LNCaP clone FGC (cell line): ENCODE measurements at places on chromosomes 1 and 21.

GRCh38 chr1:113210248-113210647 is 137.2 kb downstream of the LRIG2 start:
- DNase-seq: peak; percentile 35

DNA sequence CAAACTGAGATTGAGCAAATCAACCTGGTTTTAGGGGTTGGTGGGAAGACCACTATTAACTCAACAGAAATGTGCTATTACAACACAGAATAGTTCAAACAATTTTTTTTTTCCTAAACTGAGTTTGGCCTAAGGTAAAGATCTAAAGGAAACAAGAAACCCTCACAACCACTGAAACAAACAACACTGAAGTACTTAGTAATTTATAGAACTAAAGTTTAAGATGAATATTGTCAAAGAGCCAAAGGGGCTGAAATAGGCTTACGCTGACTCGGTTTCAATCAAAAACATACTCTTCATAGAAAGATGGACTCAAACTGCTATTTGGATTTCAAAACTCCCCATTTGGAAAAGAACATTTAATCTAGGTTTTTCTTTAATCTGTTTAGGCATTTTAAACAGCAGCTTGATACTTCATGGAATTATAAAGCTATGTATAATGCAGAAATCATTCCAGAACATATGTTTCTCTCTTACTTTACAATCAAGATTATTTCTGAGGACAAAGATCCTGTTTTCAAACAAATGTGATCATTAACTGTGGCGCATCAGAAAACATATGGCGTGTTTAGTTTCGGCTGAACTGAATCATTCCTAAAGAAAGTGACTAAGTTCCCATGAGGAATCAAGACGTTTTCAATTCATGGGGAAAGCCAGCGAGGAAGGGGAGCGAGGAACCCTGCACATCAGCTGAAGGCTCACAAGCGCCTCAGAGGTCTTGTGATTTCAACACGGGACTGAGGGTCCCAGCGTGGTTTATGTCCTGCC is 62.7 kb downstream of the SYT6 start:
- no peak for DNase-seq

DNA sequence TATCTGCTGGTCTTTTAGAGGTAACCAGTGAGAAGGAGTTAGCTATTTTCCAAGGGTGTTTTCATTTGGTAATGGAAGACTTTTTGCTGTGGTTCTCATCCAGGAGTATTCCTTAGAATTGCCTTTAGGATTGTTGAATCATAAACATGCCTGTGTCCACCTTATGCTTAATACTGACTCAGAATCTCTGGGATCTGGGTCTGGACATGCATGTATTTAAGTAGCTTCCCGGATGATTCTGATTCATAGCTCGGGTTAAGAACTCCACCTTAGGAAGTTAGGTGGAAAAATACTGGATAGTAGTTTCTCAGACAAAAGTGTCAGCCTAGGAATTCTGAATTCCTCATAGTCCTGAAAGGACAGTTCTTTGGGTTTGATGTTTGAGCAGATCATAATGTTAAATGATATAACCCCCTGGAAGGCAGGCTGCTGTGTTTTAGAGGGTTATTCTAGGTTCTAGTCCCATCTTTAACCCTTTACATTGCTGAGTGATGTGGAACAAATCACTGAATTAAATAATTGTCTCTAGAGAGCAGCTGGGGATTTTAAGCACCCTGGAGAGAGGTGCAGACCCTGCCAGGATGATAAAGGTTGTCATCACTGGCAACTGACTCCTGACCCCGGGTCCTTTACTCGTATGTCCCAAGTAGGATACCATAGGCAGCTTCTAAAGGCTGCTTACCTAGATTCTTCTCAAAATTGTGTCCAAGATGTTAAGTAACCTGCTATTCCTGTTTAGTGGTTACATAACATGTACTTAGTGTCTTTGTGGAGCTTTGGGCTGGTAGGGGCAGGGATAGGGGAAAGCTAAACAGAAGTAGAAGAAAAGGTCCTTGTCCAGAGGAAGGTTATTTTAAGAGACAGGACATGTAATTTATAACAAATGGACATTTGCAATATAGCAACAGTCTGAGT is 14.5 kb upstream of the C4BPB start:
- no peak for DNase-seq

DNA sequence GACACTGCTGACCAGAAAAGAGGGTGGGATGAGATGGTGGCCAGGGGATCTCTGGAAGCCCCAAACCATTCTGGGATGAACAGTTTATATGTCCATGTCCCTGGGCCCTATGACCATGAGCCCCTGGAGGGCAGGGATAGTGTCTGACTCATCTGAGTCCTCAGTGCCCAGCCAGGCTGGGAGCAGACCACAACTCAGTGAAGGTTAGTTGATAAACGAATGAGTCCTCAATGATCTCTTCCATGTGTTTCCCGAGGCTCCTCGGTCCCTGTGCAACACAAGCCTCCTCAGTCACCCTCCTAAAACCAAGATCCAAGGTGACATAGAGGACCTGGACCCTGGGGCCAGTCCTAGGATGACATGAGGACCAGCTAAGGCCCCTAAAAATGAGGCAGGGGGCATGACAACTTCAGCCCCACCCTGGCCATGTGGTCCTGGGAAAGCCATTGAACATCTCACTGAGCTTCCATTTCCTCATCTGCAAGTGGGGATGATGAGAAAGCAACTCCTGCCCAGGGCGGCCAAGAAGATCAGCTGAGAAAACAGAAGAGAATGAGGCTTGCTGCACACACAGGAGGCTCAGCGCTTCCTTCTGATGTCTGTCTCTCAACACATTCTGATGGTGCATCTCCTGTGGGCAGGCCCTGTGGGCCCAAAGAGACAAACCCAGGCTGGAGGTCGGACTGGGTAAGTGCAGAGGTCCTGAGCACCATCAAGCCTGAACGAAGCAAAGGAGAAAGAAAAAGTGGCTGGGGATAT is 86.3 kb downstream of the GLIS1 start:
- no peak for DNase-seq

GRCh38 chr1:112308716-112309115 is 87.3 kb upstream of the CTTNBP2NL start:
- no peak for DNase-seq

- DNase-seq: no peak
Observed at GRCh38 chr1:64845831-64846425, 101.1 kb downstream of the RAVER2 start.

DNA sequence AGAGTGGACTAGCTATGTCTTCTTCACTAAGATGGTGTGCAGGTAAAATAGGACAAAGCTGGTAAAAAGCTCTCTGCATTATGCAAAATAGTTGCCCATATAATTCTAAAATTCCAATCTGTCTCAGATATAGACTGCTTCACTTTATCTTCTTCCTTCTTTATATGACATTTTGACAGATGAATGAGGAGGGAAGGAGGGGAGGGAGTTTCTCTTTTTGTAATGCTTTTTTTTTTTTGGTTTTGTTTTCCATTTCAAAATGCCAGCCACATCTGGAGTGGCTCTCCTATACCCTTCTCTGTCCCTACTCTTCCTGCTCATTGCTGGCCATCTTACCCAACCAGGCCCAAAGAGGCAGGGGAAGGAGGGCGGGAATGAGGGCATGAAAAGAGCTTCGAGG is 24.2 kb upstream of the JUN start:
- no peak for DNase-seq

DNA sequence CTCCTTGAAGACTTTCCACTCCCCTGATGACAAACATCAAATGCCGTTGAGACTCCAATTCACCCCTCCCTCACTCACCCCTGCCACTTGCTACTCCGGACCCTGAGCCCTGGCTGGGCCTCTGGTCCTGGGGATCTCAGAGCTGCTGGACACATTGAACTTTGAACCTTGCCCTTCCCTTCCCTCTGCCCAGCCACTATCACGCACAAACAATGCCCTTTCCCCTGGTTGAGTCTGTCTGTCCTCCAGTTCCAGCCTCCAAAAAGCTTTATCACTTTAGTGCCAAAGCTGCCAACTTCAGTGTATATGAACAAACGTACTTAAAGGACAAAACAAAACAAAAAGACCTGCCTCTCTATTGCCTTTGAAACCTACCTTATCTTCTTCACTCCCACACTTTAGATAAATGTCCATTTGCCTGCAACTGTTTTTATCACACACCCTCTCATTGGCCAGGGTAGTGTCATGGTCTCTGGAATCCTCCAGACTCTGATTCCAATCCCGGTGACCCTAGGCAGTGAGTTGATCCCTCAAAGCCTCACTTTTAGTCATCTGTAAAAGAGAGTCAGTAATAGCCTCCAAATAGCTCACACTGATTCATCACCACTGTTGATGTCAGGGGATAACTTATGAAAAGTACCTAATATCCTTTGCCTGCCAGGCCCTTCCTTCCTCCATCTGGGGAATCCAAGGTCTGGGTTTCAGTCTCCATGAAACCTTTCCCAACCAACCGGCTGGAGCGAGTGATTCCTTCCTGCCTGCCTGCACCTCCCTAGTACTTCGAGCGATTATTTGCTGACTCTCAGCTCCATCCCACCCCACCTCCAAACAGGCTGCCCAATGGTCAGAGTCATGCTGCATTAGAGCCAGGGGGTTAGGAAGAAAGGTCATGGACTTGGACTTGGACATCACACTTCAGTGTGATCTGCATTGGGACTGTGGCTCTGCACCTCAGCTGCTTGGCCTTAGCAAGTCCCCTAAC is 15.9 kb upstream of the SPOCD1 start:
- no peak for DNase-seq

GRCh38 chr21:34928637-34929036 is 120.5 kb downstream of the RUNX1 start:
- DNase-seq: no peak

GRCh38 chr1:115056395-115056798 is 26.8 kb downstream of the TSHB start:
- no peak for DNase-seq

- no peak for DNase-seq
Observed at GRCh38 chr1:180186831-180187230, 32.2 kb downstream of the QSOX1 start.

GRCh38 chr1:198780376-198780775 is 141.5 kb downstream of the PTPRC start:
- no peak for DNase-seq

GRCh38 chr1:202873026-202873425 is 15.9 kb downstream of the RABIF start:
- no peak for DNase-seq

GRCh38 chr1:1125945-1126344 is 10.1 kb upstream of the C1orf159 start:
- no peak for DNase-seq

DNA sequence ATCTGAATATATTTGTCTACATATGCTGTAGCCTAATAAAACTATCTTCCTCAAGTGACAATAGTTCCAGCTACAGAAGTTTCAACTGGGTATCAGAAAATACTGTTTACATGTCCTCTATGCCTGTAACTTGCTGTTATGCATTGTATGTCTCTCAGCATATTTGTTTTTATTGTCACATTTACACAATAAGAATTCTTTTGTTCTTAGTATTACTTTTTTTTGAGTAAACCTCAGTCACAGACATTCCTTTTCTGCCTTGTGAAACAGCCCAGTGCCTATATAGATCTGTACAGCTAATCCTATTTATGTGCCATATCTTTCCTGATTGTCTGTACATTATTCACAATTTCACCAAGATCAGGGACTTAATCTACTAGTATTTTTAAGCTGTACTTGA is 565.2 kb downstream of the NEGR1 start:
- no peak for DNase-seq

DNA sequence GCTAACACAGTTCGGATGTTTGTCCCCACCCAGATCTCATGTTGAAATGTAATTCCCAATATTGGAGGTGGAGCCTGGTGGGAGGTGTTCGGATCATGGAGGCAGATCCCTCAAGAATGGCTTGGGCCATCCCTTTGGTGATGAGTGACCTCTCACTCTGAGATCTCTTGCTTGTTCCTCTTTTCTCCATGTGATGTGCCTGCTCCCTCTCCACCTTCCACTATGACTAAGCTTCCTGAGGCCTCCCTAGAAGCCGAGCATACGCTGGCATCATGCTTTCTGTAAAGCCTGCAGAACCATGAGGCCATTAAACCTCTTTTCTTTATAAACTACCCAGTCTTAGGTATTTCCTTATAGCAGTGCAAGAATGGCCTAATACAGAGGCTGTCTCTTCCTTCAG is 8.1 kb upstream of the PLA2G5 start:
- no peak for DNase-seq

DNA sequence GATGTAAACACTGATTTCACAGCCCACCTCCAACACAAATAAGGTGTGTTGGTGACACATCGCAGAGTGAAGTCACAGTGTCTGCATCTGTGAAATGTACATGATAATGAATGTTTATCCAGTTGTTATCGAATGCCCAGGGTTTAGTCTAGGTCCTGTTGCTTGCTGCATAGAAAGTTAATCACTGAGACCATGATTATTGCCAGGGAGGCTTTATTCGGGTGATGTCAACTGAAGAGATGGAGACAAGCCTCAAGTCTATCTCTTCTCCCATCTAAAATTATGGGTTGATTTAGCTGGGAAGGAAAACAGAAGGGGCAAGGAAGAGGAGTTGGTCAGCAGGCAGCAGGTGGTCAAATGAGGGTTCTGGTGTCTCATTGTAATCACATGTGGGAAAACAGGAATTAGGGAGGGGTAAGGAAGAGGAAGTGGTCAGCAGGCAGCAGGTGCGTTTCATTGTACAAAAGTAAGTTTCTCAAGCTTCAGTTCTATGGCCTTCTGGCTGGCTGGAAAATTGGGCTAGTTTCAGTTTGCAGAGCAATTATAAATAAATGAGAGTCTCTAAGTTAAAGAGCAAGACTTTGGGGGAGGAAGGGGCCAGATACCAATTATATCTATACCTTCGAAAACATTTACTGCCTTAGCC is 146.3 kb upstream of the DNAH14 start:
- no peak for DNase-seq

- no peak for DNase-seq
Observed at GRCh38 chr1:202590126-202590525, 120.1 kb downstream of the SYT2 start.

DNA sequence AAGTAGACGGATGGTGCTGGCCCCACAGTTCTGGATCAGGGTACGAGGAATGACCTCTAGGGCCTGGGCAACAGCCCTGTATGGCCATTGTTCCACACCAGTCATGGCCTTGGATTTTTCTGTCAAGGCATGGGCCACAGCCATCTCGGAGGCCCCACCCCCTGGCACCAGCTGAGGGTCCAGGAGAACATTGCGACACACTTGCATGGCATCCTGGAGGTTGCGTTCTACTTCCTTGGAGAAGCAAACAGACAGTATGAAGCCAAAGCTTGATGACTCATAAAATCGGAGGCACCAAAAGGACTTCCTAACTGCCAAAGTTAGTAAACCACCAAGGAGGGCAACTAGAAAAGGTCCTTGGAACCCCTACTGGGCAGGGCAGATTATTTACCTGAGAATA is 11.9 kb upstream of the VHLL start:
- no peak for DNase-seq

DNA sequence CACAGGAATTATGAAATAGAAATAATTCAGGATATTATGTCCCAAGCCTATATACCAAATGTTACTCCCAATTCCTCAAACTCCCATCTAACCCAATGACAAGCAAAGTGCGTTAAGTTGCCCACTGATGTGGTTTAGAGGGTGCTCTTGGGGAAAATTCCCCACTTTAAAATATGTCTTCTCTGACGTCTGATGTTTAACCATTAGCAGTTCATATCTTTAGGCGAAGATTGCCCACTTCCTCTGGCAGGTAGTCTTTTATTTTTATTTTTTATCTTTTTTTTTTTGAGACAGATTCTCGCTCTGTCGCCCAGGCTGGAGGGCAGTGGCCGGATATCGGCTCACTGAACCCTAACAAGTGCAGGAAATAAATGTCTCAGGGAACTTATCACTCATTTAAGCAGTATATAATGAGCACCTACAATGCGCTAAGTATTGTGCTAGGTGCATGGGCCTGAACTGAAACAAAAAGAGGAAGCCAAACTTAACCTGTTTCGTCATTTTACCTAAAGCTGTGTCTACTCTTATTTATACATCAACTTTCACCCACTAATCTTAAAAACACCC is 1.3 kb upstream of the LYST start:
- no peak for DNase-seq
